Activated T-helper 2 cell treated with anti-CD3 and anti-CD28 coated beads, Interferon-gamma antibody, Interleukin-2, Interleukin-4, amounts not matched to agents 10 μg/mL and 5 μg/mL and 100 μg/mL, durations not matched to agents 14 hours and 24 hours and 36 hours (primary cell): ENCODE measurements at places on chromosomes 5 and 9. TPM values are rescaled to one million over a fixed set of nuclear protein-coding genes. Genes with fewer than 3 reads are reported as not detected.

GRCh38 chr9:112104901-112105300 lies 70.2 kb downstream of the SUSD1 start:
- H3K4me3 ChIP-seq = no peak overlapping the region
- DNase-seq = no peak
- H3K36me3 ChIP-seq = peaks cover 6% of the 10 kb centered on the region
- peaks cover 5% of the 10 kb centered on the region for H3K4me1 ChIP-seq
- H3K27me3 ChIP-seq = no peaks in the 10 kb centered on the region

GRCh38 chr5:10310066-10310779 lies 2.5 kb upstream of the CMBL start:
- no peak overlapping the region for H3K27ac ChIP-seq
- no peak overlapping the region for H3K4me3 ChIP-seq
- no peak for DNase-seq
- H3K36me3 ChIP-seq = no peaks in the 10 kb centered on the region

FREM1 gene
- not detected in 2 replicates for total RNA-seq

RNF38 gene
- total RNA-seq = 34.0 and 34.8 TPM in 2 replicates

RAB14 gene
- 62.0 and 63.2 TPM in 2 replicates for total RNA-seq

DNA sequence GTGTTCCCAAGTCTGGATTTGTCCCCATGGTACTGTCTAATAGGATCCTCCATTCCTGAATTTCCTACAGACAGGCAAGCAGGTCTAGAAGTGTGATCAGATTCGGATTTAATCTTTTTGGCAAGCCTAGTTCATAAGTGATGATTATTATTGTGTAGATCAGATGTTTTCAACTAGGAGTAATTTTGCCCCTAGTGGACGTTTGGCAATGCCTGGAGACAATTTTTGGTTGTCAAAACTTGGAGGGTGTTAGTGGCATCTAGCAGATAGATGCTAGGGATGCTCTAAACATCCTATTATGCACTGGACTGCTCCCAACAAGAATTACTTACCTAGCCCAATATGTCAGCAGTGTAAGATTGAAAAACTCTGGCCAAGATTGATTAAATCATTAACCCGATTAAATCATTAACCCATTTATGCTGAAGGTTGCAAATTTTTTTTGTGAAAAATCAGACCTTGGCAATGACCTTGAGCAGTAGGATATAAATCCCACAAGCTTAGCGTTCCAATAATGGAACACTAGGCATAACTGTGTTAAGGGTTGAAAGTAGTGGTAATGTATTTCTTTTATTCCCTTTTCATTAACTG lies 28.2 kb downstream of the TCERG1 start:
- no peak overlapping the region for H3K27ac ChIP-seq
- peaks cover 69% of the 10 kb centered on the region for H3K36me3 ChIP-seq
- H3K4me1 ChIP-seq = no peaks in the 10 kb centered on the region
- H3K27me3 ChIP-seq = no peaks in the 10 kb centered on the region
- DNase-seq = no peak
- H3K4me3 ChIP-seq = no peak overlapping the region

DNA sequence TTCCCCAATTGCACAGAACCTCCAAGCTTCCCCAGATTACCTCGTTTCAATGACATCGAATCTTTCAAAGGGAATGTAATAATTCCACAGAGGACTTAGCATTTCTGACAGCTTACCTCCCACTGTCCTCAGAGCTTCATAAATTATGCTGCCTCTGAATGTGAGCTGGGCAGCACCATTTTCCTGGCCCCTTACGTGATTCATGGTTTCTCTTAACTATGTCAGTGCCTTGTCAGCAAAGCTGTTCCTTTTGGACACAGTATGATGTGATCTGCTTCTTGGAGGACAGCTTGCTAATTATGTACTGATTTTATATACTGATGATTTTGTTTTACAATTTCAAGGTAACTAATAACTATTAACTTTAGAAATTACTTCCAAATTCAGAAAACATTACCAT lies 27.7 kb upstream of the SSBP2 start:
- H3K27ac ChIP-seq = peak overlapping the region; percentile 91
- H3K4me3 ChIP-seq = peak overlapping the region; percentile 80
- H3K36me3 ChIP-seq = no peaks in the 10 kb centered on the region
- peaks cover 21% of the 10 kb centered on the region for H3K4me1 ChIP-seq
- peaks cover 2% of the 10 kb centered on the region for H3K27me3 ChIP-seq
- no peak for DNase-seq

IFNA6 gene
- total RNA-seq = not detected in 2 replicates

DNA sequence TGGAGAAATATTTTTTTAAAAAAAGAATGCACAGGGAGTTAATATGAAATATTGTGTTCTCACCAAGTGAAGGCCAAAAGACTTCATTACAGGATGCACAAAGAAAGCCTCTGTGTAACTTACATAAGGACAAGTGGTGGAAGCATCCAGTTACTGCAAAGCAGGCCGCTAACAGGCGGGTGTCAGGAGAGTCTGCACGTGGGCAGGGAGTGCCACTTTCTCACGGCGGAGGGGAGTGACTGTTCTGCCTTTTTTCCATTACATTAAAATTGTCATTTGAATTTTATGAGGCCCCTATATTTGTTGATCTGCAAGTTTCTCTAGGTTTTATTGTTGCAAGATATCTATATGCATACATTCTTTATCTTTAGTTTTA lies 28.1 kb upstream of the SPATA31E1 start:
- no peak overlapping the region for H3K27ac ChIP-seq
- H3K4me3 ChIP-seq = no peak overlapping the region
- DNase-seq = no peak
- H3K4me1 ChIP-seq = no peaks in the 10 kb centered on the region

GRCh38 chr5:98214240-98215051 lies 559.0 kb upstream of the RGMB start:
- no peaks in the 10 kb centered on the region for H3K27me3 ChIP-seq
- H3K36me3 ChIP-seq = no peaks in the 10 kb centered on the region
- H3K4me3 ChIP-seq = no peak overlapping the region

PRDM9 gene
- total RNA-seq = not detected in 2 replicates

PCDHB15 gene
- total RNA-seq = not detected in 2 replicates

- no peaks in the 10 kb centered on the region for H3K4me1 ChIP-seq
- H3K4me3 ChIP-seq = no peak overlapping the region
- DNase-seq = no peak
- H3K36me3 ChIP-seq = no peaks in the 10 kb centered on the region
- H3K27ac ChIP-seq = no peak overlapping the region
- H3K27me3 ChIP-seq = peaks cover 41% of the 10 kb centered on the region
These were observed 205.3 kb upstream of the NFIL3 start for GRCh38 chr9:91628892-91629291.

DNA sequence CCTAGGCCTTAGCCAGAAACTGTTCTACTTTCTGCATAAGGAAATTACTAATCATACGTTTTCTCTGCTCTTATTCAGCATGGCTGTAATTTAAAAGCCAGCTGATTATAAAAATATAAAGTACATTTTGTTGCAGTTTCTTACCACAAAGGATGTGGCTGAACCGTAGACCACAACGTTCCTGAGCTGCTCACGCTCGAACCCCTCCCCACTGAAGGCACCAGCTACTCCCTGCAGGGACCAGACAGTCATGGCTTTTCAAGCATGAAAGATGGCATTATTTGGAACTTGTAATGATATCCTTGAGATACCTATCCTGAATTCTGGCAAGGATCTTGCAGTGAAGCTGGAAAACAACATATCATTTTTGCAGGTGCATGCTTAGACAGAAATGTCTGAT lies 91.8 kb upstream of the DMRT1 start:
- no peaks in the 10 kb centered on the region for H3K27me3 ChIP-seq
- peaks cover 76% of the 10 kb centered on the region for H3K4me1 ChIP-seq
- peak overlapping the region; percentile 26 for H3K4me3 ChIP-seq
- peaks cover 20% of the 10 kb centered on the region for H3K36me3 ChIP-seq

PTGS1 gene
- 0.55 and 0.71 TPM in 2 replicates for total RNA-seq

ZFR gene
- total RNA-seq = 68.6 and 69.2 TPM in 2 replicates

DNA sequence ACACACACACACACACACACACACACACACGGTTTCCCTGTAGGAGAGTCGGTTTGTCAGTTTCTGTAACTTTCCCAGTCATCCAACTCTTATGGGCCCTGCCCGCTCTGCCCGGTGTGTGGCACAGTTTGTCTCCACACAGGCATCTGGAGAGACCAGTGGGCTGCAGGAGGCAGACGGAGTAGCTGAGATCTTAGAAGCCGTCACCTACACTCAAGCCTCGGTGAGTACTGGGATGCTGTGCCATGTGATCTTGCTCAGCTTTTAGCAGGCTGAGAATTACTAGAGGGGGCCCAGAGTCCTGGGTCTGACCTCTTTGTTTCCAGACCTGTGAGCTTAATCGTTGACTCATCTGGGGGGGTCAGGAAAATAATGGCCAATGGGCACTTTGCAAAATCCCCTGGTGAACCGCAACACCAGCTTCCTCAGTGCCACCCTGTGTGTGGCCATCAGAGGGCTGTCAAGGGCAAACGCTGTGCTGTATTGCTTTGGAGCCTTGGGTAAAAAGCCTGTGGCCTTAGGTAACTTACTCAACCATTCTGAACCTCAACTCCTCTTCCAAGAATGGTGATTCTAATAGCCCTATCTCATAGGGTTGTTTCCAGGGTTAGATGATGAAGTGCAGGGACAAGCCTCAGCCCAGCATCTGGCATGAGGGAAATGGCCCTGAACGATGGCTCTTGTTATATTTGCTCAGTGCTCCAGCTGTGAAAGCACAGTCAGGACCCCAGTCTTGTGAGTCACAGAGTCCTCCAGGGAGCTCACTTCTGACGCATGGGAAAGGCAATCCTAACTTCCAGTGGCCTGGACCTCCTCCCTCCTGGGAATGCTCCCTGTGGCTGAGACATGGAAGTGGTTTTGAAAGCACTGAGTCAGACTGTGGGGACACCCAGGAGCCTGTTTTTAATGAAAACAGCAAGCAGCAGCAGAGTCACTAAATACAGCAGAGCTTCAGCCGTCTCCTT lies 45.6 kb downstream of the COL15A1 start:
- H3K27ac ChIP-seq = no peak overlapping the region
- no peak for DNase-seq
- peaks cover 4% of the 10 kb centered on the region for H3K27me3 ChIP-seq
- peaks cover 8% of the 10 kb centered on the region for H3K4me1 ChIP-seq

DNA sequence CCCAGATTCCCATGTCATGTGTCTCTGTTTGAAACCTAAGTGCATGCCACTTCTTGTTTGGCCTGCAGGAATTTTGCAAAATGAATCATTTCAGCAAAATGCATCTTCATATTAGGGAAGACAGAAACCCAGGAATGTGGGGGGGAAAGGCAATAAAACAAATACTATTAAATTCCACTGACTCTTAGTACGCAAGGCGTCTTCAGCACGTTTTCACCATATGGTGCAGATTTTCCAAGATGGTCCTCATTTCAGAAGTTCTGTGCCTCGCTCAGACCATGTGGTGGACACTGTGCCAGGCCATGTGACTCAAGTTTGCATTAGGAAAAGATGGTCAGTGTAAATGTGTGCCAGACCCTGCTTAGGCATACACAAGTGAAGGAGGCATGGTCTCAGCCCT lies 184.0 kb downstream of the ACTL7B start:
- no peaks in the 10 kb centered on the region for H3K4me1 ChIP-seq
- no peak overlapping the region for H3K4me3 ChIP-seq
- DNase-seq = no peak
- H3K27ac ChIP-seq = no peak overlapping the region

DNA sequence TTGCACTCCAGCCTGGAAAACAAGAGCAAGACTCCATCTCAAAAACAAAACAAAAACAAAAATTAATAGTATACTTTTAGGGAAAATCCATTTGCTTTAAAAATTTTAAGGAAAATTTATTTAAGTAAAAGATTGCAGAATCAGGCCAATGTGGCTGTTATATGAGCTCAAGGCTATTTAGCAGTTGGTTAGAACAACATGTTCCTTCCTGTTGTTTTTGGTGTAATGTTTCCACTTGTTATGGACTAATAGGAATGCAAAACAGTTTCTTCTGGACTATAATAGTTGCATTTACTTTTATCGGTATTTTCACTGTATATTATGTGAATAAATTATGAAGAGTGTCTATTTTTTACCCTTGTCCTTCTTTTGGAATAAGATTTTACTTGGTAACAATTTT lies 3.0 kb upstream of the CDC42SE2 start:
- H3K27ac ChIP-seq = no peak overlapping the region
- DNase-seq = no peak
- H3K4me3 ChIP-seq = no peak overlapping the region
- H3K36me3 ChIP-seq = peaks cover 32% of the 10 kb centered on the region
- H3K27me3 ChIP-seq = no peaks in the 10 kb centered on the region

DNA sequence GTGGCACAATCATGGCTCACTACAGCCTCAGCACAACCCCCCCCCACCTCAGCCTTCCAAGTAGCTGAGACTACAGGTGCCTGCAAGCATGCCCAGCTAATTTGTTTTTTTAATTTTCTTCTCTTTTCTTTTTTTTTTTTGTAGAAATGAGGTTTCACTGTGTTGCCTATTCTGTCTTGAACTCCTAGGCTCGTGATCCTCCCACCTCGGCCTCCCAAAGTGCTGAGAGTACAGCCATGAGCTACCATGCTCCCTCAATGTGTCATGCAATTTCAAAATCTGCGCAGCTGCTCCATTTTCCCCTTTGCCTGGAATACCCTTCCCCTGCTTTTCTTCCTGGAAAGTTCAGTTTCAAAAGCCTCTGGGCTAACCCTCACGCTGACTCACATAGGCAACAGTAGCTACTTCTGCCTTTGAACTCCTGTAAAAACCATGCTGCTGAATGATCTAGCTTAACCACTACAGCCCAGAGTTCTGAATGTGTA lies 71.0 kb upstream of the IL7R start:
- no peak overlapping the region for H3K4me3 ChIP-seq
- peaks cover 11% of the 10 kb centered on the region for H3K36me3 ChIP-seq
- H3K27me3 ChIP-seq = no peaks in the 10 kb centered on the region
- H3K27ac ChIP-seq = peak overlapping the region; percentile 85

- H3K4me1 ChIP-seq = peaks cover 17% of the 10 kb centered on the region
- no peak for DNase-seq
- H3K36me3 ChIP-seq = peaks cover 57% of the 10 kb centered on the region
- H3K4me3 ChIP-seq = peak overlapping the region; percentile 30
- peak overlapping the region; percentile 46 for H3K27ac ChIP-seq
These were observed 28.8 kb downstream of the LPCAT1 start for GRCh38 chr5:1494780-1495524.

FRMD3 gene
- total RNA-seq = 0.34 and 0.51 TPM in 2 replicates

PTGDS gene
- not detected in 2 replicates for total RNA-seq

GRCh38 chr9:1267141-1267570 lies 217.0 kb downstream of the DMRT2 start:
- no peaks in the 10 kb centered on the region for H3K4me1 ChIP-seq
- DNase-seq = no peak
- no peaks in the 10 kb centered on the region for H3K27me3 ChIP-seq
- no peak overlapping the region for H3K27ac ChIP-seq
- no peaks in the 10 kb centered on the region for H3K36me3 ChIP-seq
- H3K4me3 ChIP-seq = no peak overlapping the region

ZNF608 gene
- total RNA-seq = not detected in 2 replicates
